Activated CD4-positive, alpha-beta T cell treated with anti-CD3 and anti-CD28 coated beads, Interleukin-2, amount 50 U/mL, for 4 hours (primary cell): ENCODE measurements at places on chromosomes 12 and 14.

- no peak for DNase-seq
Measured at GRCh38 chr12:94227066-94227465, 78.7 kb downstream of the PLXNC1 start.

- no peak for DNase-seq
Measured at GRCh38 chr14:71931492-71932228, 569 bp upstream of the RGS6 start.

DNA sequence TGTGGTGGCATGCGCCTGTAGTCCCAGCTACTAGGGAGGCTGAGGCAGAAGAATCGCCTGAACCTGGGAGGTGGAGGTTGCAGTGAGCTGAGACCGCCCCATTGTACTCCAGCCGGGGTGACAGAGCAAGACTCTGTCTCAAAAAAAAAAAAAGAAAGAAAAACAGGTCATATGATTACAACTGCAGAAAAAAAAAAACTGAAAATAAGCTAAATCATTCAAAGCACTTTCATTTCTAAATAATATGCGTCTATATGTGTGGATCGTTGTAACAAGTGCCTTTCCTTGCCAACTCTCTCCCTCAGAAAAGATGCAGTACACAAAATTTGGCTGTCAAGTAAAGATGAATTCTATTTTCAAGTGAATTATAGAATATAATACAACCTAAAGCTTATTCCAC, 42.4 kb downstream of the ATXN2 start:
- DNase-seq = no peak

- DNase-seq = peak; percentile 89
Measured at GRCh38 chr12:56338308-56339157, at the start of gene IL23A. Gene IL23A (plus strand): TSS chr12:56338884. CDS start chr12:56339045, 161 bp downstream.

GRCh38 chr12:62629971-62630739, 163.5 kb downstream of the MON2 start:
- DNase-seq = no peak

DNA sequence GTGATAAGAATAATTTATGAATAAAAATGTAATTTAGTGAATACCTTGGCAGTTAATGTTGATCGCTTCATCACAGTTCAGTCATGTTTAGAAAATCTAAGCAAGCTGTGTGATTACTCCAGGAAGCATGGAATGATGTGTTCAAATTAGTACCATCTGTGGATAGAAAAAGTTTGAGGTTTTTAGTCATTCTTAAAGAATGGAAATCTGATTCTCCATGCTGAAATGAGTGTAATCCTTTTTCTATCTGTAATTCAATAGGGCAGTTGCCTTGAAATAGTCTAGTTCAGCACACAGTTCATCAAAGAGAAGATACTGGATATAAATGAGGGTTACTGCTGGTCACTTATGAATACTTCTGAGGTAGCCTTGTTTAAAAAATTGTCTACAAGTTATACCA, 127.2 kb upstream of the MYF6 start:
- no peak for DNase-seq

DNA sequence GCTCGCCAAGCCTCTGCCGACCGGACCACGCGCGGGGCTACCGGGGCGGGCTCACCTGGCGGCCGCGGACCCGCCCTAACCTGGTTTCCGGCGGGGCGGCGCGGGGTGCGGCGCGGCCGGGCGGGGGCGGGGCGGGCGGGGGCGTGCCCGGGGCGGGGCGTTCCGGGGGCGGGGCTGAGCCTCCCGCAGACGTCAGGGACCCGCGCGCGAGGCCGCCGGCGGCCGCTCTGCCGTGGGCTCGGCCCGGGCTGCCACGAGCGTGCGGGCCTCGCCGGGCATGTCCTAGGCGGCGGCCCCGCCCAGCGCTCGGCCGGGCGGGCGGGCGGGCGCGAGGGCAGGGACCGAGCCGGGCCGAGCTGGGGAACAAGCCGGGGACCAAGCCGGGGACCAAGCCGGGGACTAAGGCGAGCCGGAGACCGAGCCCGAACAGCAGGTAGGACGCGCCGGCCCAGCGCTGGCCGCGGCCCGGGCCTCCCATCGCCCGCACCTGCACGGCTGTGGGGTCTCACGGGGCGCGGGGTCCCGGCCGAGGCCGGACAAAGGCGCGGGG, at the start of gene CEP170B:
Gene CEP170B, plus strand, starts transcription at position 188 of the 550 bp plus-strand sequence. CDS start 3,183 bp downstream, outside the sequence.
- DNase-seq = peak; percentile 31

GRCh38 chr14:77843195-77843594, 43.3 kb downstream of the ADCK1 start:
- no peak for DNase-seq

- DNase-seq = no peak
Measured at GRCh38 chr12:50224026-50224692, 57.0 kb upstream of the CERS5 start.
